Urinary bladder (tissue), 4 donors: ENCODE measurements at places on chromosomes 4 and X. TPM values are rescaled to one million over a fixed set of nuclear protein-coding genes. Genes with fewer than 3 reads are reported as not detected.

DNA sequence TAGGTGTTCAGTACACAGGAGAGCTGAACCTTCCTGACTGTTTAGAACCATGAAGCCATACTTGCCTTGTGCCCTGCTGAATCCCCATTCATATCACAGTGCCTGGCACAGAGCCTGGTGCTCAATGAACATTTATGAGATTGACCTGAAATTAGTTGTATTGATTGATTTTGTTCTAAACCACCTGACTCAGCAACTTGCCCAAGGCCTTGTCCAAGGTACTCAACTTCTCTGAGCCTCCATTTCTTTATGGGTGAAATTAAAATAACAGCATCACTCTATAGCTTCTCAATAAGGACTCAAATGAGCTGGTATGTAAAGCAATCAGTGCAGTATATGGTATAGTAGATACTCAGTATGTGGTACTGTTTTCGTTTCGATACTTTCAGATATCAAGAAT is 208.1 kb downstream of the SLC39A8 start:
- no peak for DNase-seq

GRCh38 chr4:3263053-3263875 is 14.3 kb downstream of the MSANTD1 start:
- no peak for DNase-seq

GRCh38 chrX:110132450-110133114 is 129.7 kb downstream of the TMEM164 start:
- no peak for DNase-seq

DNA sequence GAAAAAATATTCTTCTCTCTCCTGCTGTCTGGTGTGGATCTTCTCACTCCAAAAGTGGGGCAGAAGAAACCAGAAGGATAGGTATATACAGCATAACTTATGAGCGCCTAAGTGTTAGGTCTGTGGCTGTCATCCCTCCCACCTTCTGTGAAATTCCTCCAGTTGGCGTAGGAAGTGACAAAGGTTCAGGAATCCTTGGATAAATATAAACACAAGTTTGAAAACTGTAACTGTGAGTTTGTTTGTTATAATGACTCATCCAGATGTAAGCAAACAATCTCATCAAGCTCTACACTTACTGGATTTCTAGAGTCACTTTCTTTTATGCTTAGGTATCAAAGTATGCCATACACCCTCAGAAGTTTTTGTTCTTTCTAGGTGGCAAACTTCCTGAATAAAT is 405.2 kb downstream of the FAT4 start:
- DNase-seq: no peak

DNA sequence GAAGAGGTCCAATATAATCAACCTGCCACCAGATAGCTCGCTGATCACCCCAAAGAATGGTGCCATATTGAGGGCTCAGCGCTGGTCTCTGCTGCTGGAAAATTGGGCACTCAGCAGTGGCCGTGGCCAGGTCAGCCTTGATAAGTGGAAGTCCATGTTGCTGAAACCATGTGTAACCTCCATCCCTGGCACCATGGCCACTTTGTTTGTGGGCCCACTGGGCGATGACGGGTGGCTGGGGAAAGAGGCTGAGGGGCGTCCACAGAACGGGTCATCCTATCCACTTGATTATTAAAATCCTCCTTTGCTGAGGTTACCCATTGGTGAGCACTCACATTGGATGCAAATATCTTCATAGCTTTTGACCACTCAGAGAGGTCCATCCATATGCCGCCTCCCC is 7.7 kb downstream of the F8A2 start:
- DNase-seq: no peak

GRCh38 chr4:87977521-87978278 is 2.2 kb downstream of the SPP1 start:
- DNase-seq: no peak

DNA sequence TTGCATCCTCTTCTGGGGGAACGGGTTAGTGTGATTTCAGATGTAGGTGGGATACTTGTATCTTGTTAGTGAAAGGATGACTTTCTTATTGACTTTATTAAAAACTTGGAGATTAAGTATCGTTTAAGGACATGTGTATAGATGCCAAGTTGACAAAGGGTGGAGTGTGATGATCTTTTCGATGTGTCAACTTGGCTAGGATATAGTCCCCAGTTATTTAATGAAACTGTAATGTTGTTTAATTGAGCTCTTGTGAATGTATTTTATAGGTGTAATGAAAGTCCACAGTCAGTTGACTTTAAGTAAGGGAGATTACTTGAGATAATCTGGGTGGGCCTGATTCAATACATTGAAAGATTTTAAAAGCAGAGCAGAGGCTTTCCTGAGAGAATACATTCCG is 127.0 kb downstream of the AASDH start:
- DNase-seq: no peak

- DNase-seq: no peak
These were observed 424.3 kb downstream of the GRXCR1 start for GRCh38 chr4:43316813-43317212.

DNA sequence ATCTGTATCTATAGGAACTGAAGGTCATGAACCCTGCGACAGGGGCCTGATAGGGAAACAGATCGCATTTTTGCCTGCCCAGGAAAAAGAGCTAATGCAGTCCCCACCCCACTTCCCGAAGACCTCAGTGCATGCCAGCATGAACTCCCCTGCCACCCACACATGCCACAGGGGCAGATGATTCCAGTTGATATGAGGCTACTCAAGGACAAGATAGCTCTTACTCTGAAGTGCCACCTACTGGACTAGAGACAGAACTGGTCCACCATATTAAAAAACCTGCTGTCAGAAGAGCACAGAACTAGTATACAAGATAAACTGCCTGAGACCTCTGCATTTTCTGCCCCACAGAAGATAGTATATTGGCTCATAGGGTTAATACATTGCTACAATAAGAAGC is 68.0 kb downstream of the YIPF7 start:
- DNase-seq: no peak

DNA sequence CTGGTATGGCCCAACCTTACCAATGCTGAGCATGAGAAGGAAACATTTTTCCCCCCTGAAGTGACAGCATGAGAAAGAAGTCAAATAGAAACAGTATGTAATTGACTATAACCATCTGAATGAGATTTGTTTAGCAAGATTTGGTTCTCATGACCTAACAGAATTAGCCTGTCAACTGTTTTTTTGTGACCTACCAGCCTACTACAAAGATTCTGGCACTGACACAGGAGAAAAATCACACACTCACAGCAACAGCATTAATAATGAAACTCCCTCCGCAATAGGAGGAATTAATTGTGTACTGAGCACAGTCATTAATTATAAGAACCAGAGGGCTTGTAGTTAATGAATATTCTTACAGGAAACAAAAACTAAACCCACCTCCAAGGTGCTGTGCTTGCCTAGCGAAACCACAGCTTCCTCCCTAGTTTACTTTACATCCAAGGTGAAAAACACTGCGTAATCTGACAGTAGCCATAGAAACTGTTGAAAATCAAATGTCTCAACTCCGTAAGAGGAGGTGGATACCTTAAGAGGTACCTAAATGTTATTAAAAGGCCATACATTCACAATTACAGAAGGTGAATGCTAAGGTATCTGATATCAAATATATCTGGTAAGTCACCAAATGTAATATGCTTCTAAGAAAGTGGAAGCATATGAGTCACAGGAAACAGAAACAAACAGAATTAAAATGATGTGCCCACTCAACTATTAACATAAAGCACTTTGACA is 34.9 kb downstream of the MMRN1 start:
- DNase-seq: no peak

GRCh38 chr4:64582492-64582891 is 173.2 kb upstream of the TECRL start:
- no peak for DNase-seq

GRCh38 chrX:45068569-45068968 is 132.1 kb downstream of the DIPK2B start:
- no peak for DNase-seq

SPON2 gene
- total RNA-seq: 119 TPM

TRO gene
- total RNA-seq: 56.3 TPM

UCHL1 gene
- 37.2 TPM for total RNA-seq

BMX gene
- total RNA-seq: 4.8 TPM
